Muscle of leg (tissue), 16 donors: ENCODE measurements at places on chromosomes 5 and 9.
A peak's percentile ranks its signal among the peaks of the same experiment; 100 is the strongest.

- H3K36me3 ChIP-seq: no peaks in the 10 kb centered on the region
- DNase-seq: peak; percentile 48
- no peak overlapping the region for H3K27ac ChIP-seq
Measured at GRCh38 chr9:124045076-124045829, 33.7 kb downstream of the LHX2 start.

DNA sequence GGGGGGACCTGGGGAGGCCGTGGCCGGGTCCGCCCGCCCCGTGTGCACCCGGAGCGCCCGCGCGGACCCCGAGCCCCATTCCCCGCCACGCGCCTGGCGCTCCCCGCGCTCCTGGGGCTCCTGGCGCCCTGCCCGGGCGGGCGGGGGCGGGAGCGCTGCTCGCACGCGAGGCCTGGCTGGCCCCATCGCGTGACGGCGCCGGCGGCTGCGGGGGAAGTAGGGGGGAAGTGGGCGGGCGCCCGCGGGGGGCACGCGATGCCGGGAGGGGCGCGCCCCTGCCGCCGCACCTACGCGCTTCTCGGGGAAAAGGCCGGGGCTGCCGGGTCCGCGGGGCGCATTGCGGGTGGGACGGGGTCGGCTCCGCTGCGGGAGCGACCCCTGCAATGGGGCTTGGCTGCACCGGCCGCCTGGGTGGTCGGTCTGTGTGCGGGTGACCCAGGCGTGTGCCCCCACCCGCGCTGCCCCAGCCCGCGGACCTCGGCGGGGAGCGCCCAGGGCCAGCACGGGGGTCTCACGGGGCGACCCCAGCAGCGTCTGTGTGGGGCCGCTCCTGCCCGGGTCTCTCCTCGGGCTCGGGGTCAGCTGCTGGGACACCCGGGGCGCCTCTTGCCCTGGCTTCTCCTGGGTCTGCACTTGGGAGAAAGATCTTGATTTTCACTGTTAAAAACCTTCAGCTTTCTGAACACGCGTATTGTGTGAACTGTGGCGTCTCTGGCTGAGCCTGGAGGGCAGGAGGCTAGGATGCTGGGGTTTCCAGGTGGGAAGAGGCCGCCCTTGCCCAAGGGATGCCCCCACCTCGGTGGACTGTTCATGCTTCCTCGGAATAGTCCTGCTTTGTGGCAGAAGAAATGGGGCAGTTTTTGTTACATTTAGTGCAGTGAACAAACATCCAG lies 52.4 kb downstream of the AHRR start:
- no peak overlapping the region for H3K27ac ChIP-seq
- H3K27me3 ChIP-seq: peaks cover 24% of the 10 kb centered on the region
- no peaks in the 10 kb centered on the region for H3K36me3 ChIP-seq

DNA sequence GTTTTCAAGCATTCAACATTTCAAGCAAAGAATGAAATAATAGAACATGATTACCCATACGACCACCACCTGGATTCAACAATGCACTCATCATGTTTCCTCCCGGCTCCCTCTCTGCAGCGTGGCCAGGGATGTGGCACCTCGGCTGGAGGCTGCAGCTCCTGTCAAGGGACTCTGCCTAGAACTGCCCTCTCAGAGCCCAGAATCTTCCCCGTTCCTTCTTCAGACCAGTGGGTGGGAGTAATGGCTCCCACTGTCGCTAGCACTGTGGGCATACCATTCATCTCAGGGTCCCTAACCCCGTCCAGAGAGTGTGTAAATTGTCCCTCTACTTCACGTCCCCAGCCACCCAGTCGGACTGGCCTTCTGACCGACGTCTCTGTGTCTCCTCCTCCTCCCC lies 118.6 kb upstream of the COL5A1 start:
- peaks cover 36% of the 10 kb centered on the region for H3K4me1 ChIP-seq
- no peak overlapping the region for H3K27ac ChIP-seq
- peaks cover 7% of the 10 kb centered on the region for H3K27me3 ChIP-seq
- H3K4me3 ChIP-seq: no peak overlapping the region
- no peak for DNase-seq

DNA sequence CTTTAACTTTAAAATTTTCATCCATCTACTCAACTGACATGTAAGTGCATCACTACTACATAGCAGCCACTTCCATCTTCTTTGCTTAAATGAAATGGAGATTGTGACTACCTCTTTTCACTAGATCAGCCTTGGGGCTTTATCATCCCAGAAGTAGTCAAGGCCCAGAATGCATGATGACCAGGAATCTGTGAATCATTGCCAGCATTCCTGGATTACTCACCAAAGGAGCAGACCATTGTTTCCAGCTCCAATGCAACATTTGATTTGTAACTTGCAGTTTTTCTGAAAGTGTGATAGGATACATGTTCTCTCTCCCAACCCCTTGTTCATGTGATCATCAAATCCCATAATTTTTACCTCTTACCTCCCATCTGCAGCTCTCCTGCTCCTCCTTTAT lies 65.1 kb downstream of the PLPPR1 start:
- H3K27ac ChIP-seq: no peak overlapping the region
- H3K4me1 ChIP-seq: no peaks in the 10 kb centered on the region
- H3K4me3 ChIP-seq: no peak overlapping the region
- H3K27me3 ChIP-seq: no peaks in the 10 kb centered on the region
- no peaks in the 10 kb centered on the region for H3K36me3 ChIP-seq
- no peak for DNase-seq

- no peaks in the 10 kb centered on the region for H3K27me3 ChIP-seq
- no peak overlapping the region for H3K27ac ChIP-seq
- no peaks in the 10 kb centered on the region for H3K4me1 ChIP-seq
- no peak for DNase-seq
- H3K36me3 ChIP-seq: no peaks in the 10 kb centered on the region
Measured at GRCh38 chr9:118414676-118415075, 710.5 kb downstream of the TLR4 start.

DNA sequence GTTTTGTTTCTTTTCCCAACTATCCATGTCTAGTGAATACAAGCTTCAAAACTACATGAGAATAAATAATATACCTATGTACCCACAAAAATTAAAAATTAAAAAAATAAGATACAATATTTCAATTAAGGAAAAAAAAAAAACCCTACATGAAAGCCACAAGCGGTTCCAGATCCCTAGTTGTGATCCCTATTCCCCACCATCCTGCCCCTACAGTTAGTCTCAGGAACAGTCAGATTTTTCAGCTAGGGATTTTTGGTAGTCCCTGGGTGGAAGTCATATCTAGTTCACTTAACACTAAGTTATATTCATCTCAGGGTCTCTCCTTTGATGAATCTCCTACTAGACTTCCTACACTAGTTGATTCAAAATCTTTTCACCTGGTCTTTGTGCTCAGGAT lies 18.5 kb upstream of the PCDHB1 start:
- H3K4me3 ChIP-seq: no peak overlapping the region
- H3K36me3 ChIP-seq: no peaks in the 10 kb centered on the region
- no peak overlapping the region for H3K27ac ChIP-seq
- H3K27me3 ChIP-seq: no peaks in the 10 kb centered on the region
- no peaks in the 10 kb centered on the region for H3K4me1 ChIP-seq

GRCh38 chr5:154663424-154663823 lies 91.8 kb upstream of the LARP1 start:
- no peaks in the 10 kb centered on the region for H3K27me3 ChIP-seq
- H3K4me1 ChIP-seq: no peaks in the 10 kb centered on the region
- no peak overlapping the region for H3K4me3 ChIP-seq
- DNase-seq: no peak

GRCh38 chr9:114035221-114035844 lies 42.8 kb downstream of the AMBP start:
- H3K36me3 ChIP-seq: peaks cover 68% of the 10 kb centered on the region
- H3K27me3 ChIP-seq: no peaks in the 10 kb centered on the region
- H3K4me3 ChIP-seq: no peak overlapping the region
- no peak overlapping the region for H3K27ac ChIP-seq

DNA sequence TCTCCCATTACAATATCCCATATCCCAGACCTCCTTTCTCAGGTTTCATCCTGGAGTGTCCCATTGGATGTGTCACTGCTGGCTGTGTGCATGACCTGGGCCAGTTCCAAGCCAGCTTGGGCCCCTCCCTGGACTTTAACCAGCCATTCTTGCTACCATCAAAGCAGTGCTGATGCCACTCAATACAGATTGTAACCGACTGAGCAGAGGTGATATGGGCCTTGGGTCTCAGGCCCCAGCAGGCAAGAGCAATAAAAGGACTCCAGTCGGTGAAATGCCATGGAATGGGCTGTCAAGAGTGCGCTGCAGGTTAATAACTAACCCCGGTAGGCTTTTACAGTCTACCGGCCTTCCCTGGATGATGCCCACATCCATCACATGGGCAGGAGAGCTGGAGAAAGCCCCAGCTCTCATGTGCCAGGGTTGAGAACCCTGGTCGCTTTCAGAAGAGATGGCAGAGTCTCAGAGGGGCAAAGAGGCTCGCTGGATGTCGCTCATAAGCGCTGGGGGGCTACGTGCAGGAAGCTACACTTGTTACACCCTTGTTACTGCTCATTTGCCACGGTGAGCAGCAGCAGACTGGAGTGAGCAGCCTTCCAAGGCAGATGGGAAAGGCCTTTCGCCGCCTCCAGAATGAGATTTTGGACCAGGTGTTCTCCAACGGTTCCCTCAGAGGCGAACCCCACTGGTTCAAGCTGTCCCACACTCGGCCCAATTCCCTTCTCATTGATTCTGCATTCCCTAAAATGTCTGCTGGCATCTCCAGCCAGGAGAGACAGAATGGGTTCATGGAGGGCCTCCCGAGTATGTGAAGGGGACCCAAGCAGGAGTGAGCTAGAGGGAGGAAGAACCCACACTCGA lies 13.2 kb downstream of the EPB41L4B start:
- H3K36me3 ChIP-seq: no peaks in the 10 kb centered on the region
- peak overlapping the region; percentile 67 for H3K27ac ChIP-seq
- H3K4me1 ChIP-seq: peaks cover 38% of the 10 kb centered on the region
- peak; percentile 47 for DNase-seq
- H3K27me3 ChIP-seq: peaks cover 3% of the 10 kb centered on the region
- no peak overlapping the region for H3K4me3 ChIP-seq

DNA sequence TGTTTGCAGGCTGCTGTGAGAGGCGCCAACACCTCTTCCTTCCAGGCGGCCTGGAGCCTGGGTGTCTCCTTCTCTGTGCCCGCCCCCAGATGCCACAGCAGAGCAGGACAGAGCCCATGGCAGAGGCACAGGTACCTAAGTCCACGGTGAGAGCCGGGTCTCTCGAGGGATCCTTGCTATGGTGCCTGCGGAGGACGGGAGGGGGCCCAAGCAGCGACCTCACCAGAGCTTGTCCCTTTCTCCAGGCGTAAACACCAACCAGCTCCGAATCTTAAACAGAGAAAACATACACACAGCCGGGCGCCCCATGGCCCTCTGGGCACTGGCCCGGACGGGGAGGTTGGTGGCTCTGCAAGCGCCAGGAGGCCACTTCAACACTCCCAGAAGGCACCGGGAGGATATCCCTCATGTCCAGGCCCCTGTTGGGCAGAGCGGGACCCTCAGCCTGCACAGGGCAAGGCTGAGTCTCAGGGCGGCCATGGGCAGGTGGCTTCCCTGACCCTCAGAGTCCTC lies 11.8 kb downstream of the CCDC187 start:
- peaks cover 14% of the 10 kb centered on the region for H3K27me3 ChIP-seq
- no peak overlapping the region for H3K4me3 ChIP-seq
- peaks cover 8% of the 10 kb centered on the region for H3K4me1 ChIP-seq
- no peak for DNase-seq
- no peak overlapping the region for H3K27ac ChIP-seq

DNA sequence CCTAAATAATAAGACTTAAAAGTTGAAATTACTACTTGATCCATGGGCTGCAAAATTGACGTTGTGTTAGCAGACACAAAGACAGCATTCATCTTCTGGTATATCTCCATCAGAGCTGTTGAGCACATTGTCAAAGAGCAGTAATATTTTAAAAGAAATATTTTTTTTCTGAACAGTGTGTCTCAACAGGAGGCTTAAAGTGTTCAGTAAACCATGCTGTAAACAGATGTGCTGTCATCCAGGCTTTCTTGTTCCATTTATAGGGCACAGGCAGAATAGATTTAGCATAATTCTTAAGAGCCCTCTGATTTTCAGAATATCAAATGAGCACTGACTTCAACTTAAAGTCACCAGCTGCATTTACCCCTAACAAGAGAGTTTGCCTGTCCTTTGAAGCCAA lies 29.7 kb upstream of the CCNH start:
- no peak overlapping the region for H3K4me3 ChIP-seq
- H3K27me3 ChIP-seq: no peaks in the 10 kb centered on the region
- no peak for DNase-seq
- H3K4me1 ChIP-seq: no peaks in the 10 kb centered on the region
- no peaks in the 10 kb centered on the region for H3K36me3 ChIP-seq
- no peak overlapping the region for H3K27ac ChIP-seq

DNA sequence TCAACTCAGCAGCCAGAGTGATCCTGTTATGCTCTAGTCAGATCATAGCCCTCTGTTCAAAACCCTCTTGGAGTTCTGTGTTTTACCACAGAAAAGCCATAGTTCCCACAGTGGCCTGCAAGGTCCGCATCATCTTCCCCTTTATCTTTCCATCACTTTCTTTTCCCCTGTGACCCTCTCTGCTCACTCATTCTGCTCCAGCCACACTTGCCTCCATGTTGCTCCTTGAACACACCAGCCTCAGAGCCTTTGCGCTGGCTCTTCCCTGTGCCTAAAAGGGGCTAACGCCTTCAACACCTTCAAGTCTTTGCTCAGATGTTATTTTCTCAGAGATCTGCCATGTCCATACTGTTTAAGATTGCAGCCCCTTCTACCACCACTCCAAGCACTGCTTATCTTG lies 26.3 kb downstream of the CSF2 start:
- H3K36me3 ChIP-seq: no peaks in the 10 kb centered on the region
- DNase-seq: no peak
- no peak overlapping the region for H3K4me3 ChIP-seq
- no peak overlapping the region for H3K27ac ChIP-seq
- no peaks in the 10 kb centered on the region for H3K27me3 ChIP-seq
- peaks cover 17% of the 10 kb centered on the region for H3K4me1 ChIP-seq

GRCh38 chr9:112002131-112002846 lies 105.7 kb downstream of the UGCG start:
- H3K4me1 ChIP-seq: peaks cover 6% of the 10 kb centered on the region
- DNase-seq: no peak
- H3K27ac ChIP-seq: no peak overlapping the region
- H3K27me3 ChIP-seq: no peaks in the 10 kb centered on the region
- H3K4me3 ChIP-seq: no peak overlapping the region

DNA sequence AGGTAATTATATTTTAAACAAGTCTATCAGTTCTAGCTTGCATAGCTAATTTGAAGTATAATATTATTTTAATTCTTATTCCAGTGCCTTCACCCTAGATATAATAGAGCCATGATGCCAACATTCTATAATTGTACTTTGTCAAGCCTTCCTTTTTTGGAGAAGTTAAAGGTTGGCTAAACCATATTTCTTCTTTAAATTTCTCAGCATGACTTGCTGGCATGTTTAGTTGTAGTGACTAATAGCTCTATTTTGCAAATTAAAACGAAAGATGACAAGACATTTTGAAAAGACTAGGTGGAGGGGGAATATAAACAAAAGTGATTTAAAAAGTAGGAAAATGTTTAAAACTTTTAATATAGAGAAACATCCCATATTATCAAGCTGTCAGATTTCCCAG lies 400.7 kb downstream of the PSAT1 start:
- no peaks in the 10 kb centered on the region for H3K36me3 ChIP-seq
- H3K4me1 ChIP-seq: no peaks in the 10 kb centered on the region
- DNase-seq: no peak
- H3K27me3 ChIP-seq: no peaks in the 10 kb centered on the region
- H3K4me3 ChIP-seq: no peak overlapping the region

GRCh38 chr5:108222011-108222410 lies 159.9 kb downstream of the FBXL17 start:
- no peaks in the 10 kb centered on the region for H3K27me3 ChIP-seq
- H3K27ac ChIP-seq: no peak overlapping the region
- DNase-seq: no peak
- H3K4me3 ChIP-seq: no peak overlapping the region
- no peaks in the 10 kb centered on the region for H3K4me1 ChIP-seq

- no peaks in the 10 kb centered on the region for H3K4me1 ChIP-seq
- H3K36me3 ChIP-seq: no peaks in the 10 kb centered on the region
- no peak overlapping the region for H3K27ac ChIP-seq
- DNase-seq: peak; percentile 53
- peaks cover 3% of the 10 kb centered on the region for H3K27me3 ChIP-seq
Measured at GRCh38 chr5:144191998-144192397, 21.3 kb downstream of the KCTD16 start.
